ENCODE measurements at places on chromosomes 4 and X.

DNA sequence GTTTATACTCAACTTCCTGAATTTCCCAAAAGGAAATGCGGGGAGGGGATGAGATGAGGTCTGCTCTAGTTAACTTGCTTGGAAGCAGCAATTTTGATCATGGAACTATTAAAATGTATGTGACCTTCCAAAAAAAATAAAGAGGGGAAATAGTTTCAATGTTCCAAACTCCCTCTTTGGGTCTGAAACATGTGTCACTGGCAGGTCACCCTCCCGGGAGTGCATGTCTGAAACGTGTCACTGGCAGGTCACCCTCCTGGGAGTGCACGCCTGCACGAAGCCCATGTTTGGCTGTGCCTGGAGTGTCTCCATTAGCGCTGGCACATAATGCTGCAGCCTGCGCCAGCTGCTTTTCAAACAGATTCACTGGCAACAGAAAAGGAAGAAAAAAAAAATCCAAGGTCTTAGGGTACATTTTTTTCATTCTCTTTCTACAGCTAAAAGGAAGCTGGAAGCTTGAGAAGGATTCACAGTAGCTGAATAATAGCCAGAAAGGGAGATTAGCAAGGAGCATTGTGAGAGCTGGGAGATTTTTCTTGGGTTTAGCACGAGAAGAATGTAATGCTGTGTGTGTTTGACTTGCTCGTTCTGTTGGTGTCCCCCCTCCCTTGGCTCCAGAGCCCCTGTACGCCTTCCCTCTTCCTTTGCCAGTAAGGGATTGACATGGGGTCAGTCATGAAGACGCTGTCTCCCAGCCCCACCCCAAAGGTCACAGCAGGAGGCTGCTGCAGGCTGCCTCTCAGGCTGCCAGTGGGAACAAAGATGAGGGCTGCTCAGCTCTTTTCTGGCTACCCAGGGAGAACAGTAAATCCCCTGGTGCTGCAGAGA lies 39.2 kb upstream of the TLR3 start:
- DNase-seq, result no peak

DNA sequence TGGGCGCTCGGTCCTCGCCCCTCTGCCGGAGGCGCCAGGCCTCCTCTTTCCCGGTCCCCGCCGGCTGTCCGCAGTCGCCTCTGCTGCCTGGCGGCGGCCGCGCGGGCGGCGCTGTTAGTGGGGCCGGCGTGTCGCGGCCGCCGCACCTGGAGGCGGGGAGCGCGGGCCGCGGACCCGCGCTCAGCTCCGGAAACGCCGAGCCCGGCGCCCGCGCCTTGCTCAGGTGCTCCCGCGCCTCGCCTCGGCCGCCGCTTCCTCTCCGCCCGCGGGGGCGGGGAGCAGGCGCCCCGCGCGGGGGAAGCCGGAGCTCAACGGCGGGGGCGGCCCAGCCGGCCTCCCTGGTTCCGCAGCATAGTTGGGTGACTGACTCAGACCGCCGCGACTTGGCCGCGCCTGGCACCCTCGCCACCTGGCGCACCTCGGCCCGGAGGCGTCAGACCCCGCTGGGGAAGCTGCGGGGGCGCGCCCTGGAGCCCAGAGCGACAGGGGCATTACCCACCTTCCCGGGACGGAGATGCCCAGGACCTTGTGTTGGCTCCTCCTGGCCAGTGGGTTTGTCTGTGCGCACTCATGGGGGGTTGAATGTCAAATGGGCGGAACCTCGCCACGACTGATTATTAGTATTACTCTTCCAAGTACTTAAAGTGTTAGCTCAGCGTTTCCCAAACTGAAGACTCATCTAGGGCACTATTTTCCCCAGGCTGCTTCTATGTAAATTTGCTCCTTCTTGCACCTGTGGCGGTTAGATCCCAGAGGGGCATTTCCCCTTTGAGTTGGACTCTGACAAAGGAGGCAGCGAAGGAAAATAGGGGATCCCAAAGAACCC lies at the start of gene ARAP2:
TSS of gene ARAP2 (minus strand) at position 258 of the 826 bp plus-strand sequence. CDS start 15,028 bp downstream, outside the sequence.
- peak; percentile 63 for DNase-seq

GRCh38 chr4:94947681-94948108 lies 189.9 kb downstream of the BMPR1B start:
- no peak for DNase-seq

GRCh38 chr4:72377491-72378194 lies 191.4 kb downstream of the ADAMTS3 start:
- DNase-seq, result no peak

GRCh38 chrX:118350221-118350620 lies 4.3 kb downstream of the WDR44 start:
- DNase-seq, result no peak

GRCh38 chr4:123421937-123422781 lies 25.6 kb downstream of the SPRY1 start:
- DNase-seq, result no peak

GRCh38 chrX:18003876-18004275 lies 142.8 kb upstream of the RAI2 start:
- DNase-seq, result no peak

- no peak for DNase-seq
Observed at GRCh38 chr4:101136373-101137370, 210.7 kb downstream of the PPP3CA start.

DNA sequence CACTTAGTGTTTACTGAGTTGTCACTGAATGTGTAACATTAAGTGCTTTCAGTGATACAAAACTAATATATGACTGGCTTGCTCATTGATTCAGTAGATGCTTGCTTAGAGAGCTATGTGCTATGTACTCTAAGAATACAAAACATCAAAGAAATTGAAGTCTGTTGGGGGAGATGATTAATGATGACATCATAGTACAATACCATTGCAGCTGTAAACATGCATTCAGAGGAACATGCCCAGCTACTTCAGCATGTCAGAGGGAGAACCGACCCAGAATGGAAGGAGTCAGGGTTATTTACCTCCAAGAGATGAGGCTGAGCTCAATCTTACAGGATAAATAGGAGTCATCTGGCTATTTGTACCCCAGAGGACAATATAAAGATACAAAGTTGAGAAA lies 290.8 kb downstream of the TENM3 start:
- DNase-seq, result no peak

DNA sequence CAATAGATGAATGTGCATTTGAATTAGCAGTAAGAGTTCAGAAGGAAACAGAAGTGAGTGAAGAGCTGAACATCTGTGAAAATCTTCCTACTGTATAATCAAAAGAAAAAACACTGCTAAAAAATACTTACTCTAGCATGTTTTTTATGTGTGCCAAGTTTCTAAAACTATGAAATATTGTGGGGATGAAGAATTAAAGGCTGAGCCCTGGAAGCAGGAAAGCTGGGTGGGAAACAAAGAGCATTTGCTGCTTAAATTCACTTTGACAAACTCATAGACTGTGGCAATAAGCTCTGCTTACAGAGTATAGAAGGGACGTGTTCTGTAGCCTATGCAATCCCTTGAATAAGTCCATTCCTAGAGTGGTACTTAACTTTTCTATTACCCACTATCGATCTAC lies 261.7 kb downstream of the ANKRD50 start:
- DNase-seq, result no peak

DNA sequence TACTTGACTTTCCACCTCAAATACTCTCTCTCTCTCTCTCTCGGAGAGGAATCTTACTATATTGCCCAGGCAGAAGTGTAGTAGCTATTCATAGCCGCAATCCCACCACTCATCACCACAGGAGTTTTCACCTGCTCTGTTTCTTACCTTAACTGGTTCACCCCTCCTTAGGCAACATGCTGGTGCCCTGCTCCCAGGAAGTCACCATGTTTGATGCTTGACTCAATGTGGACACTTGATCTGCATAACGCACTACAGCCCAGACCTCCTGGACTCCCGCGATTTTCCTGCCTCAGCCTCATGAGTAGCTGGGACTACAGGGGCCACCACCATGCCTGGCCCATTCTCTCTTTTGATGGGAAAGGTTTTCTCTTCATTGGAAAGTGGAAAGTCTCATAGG lies 271.8 kb downstream of the FBXW7 start:
- no peak for DNase-seq

DNA sequence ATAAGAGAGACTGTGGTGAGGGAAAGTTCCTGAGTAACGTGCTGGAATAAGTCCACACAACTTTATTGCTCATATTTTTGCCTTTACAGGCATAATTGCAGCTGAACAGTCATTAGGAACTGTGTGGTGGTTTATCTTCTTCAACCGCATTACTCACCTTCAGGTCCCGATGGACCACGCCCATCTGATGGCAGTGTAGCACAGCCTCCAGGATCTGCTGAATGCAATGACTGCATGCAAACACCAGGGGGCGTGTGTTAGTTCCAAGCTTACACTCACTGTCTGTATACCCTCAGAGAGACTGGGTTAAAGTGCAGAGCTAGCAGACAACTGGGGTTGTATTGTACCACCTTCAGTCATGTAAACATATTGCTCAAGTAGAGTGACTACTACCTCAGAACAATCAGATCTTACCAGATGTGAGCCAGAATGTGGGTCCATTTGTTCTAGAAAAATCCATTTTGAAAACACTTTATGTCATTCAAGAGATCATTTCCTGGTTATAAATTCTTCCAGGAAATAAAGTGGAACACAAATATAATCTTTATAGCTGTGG lies 214.0 kb downstream of the CAMK2D start:
- peak; percentile 81 for DNase-seq

DNA sequence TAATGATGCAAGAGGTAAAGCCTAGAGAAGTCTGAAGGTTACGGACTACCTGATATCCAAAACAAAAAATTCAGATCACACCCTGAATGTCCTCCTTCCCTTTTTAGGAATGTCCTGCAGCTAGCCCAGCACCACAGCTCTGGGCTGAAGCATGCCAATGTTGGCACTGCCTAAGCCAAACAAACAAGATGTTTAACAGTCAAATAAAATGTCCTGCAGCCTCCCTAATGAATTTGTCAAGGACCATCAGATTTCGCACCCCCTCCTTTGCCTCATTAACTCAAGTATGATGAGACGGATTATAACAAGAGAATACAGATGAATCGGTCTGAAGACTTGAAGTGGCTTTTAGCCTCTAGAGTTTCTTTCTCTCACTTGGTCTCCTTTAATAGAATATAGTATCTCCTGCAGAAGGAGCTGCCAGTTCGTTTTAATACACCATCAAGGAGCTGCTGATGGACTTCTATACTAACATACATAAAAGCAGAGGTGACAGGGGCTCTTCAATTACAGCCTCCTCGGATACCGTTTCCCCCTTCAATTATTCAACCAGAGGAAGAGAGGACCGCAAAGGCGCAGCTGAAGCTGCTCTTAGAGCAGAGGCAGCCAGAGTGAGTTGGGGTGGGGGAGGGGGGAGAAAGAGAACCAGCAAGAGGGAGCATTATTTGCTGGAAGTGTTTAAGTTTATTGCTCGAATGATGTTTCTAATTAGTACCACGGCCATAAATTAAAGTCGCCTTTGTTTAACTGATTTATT lies 3.0 kb upstream of the MAB21L2 start:
- DNase-seq, result no peak

DNA sequence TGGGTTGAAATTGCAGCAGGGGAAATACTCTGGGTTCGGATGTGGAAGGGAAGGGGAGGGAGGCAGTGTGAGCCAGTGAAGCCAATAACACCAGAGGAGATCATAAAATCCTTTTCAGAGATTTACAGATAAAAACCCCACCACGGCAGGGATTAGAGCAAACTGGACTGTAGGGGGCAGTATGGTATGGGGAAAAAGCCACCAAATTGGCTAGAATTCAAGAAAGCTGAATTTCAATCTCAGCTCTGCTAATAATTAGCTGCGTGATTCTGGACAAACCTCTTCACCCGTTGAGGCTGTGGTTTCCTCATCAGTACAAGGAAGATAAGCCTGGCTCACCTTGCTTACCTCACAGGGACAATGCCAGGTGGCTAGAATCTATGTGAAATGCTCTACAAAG lies 108.1 kb downstream of the ATG4A start:
- no peak for DNase-seq

GRCh38 chr4:82900066-82900410 lies 497 bp upstream of the THAP9 start:
- no peak for DNase-seq

DNA sequence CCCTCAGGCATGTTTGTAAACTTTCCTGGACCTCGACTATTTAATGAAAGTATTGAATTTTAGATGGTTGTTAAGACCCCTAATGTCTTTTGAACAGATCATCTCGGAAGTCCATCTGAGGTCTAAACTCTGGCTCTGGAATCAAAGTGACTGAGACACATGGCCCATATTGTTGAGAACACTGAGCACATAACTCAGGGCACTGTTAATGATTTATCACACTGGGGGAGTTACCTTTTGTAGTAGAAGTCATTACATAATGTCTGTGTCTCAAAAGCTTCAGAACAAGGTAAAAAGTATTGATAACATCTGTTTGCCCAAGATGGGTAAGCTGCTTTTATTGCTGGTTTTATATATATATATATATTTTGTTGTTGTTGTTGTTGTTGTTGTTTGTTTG lies 103.4 kb upstream of the HS3ST1 start:
- DNase-seq, result no peak

GRCh38 chrX:65407157-65407626 lies 127.4 kb downstream of the LAS1L start:
- DNase-seq, result no peak

- DNase-seq, result no peak
Observed at GRCh38 chr4:6644792-6645530, 4.5 kb downstream of the MRFAP1 start.

- no peak for DNase-seq
Observed at GRCh38 chr4:100417565-100417964, 100.3 kb downstream of the EMCN start.

DNA sequence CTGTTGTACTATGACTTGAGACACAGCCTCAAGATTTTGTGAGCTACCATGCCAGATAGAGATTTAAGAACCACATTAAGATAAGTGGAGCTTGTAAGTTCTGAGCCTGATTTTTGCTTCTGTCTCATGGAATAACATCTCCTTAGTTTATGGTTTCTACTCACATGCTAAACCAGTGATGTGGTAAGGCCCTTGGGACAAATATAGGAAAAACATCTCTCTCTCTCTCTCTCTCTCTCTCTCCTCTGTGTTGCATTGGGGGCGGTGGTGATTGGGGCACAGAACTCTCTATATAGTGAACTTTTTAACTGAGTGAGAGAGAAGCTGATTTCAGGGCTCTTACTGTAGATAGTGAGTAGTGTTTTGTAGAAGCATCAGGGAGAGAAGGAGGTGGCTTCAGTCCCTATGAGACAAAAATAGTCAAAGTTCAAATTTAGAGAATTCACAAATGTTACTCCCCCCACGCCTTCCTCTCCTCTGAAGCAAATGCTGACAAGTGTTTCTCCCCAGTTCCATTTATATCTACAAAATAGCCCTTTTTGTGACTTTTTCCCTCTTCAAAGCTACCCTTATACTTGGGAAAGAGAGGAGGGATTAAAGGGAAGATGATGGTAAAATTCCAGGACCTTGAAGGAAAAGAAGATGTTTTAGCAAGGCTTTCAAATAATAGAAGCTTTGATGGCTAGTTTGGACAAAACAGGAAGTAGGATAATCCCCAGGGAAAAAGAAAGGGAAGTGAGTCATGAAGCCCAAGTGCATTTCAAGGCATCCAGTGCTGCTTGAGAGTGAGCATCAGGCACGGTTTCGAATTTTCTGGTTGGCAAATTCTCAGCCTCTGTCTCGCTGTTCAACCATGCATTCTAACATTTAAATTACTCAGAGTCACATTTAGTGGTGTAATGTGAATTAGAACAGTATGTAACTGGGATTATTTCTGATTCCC lies 134.3 kb upstream of the AP1S2 start:
- no peak for DNase-seq

Data from memory B cell (primary cell).